Memory B cell (primary cell): ENCODE measurements at places on chromosomes 2 and 18.

GRCh38 chr2:143329288-143329687 lies 200.1 kb downstream of the ARHGAP15 start:
- no peak for DNase-seq

DNA sequence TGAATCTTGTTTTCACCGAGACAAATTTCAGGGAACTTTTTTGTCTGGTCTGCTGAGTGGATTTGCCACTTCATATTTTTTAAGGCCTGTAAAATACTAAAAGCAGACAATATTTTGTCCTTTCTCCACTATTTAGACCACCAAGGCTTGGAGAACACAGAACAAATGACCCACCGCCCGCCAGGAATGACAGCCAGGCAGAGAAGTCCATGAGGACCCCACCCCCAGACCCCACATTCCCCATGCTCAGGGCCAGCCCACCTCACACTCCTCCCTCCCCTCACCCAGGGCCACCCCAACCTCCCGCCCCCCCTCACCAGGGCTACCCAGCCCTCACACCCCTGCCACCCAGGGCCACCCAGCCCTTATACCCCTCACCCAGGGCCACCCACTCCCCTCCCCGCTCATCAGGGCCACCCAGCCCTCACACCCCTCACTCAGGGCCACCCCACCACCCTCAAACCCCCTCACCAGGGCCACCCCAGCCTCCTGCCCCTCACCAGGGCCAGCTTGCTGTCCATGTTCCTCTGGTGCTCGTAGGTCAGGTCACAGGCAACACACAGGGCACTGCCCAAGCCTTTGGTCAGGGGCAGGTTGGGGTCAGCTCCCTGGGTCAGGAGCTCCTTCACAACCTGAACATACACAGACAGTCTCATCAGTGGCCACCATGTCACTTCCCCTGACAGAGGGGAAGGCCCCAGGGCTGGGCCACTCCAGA lies 50.6 kb downstream of the ANKMY1 start:
- DNase-seq, result no peak

DNA sequence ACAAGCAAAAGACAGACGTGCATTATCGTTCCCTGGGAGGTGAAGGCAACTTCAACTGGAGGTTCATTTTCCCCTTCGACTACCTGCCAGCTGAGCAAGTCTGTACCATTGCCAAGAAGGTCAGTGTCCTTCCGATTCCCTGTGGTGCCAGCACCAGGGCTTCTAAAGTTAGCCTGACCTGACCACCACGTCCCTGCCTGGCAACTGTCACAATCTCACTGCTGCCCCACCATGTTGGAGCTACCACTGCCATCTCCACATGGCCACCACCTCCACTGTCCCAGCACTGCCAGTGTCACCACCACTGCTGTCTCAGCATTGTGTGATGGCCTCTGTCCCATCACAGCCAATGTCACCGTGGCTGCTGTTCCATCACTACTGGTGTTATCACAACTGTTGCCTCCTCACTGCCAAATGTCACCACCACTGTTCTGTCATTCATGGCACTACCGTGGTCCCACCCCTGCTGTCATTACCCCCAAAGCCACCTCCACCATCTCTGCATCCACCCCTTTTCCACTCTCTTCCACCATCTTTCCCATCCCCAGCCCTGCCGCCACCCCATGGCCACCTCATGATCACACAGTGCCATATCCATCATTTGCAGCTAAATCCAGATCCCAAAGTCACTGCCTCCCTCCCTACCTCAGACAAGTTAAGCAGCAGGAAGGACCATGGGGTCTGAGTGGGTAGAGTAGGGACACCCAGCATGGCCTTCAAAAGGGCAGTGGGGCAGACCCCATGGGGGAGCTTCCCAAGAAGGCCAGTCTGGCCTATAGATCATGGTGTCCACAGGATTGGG lies 216.5 kb downstream of the DYSF start:
- DNase-seq, result no peak

GRCh38 chr2:62119311-62119974 lies 76.5 kb upstream of the B3GNT2 start:
- no peak for DNase-seq

DNA sequence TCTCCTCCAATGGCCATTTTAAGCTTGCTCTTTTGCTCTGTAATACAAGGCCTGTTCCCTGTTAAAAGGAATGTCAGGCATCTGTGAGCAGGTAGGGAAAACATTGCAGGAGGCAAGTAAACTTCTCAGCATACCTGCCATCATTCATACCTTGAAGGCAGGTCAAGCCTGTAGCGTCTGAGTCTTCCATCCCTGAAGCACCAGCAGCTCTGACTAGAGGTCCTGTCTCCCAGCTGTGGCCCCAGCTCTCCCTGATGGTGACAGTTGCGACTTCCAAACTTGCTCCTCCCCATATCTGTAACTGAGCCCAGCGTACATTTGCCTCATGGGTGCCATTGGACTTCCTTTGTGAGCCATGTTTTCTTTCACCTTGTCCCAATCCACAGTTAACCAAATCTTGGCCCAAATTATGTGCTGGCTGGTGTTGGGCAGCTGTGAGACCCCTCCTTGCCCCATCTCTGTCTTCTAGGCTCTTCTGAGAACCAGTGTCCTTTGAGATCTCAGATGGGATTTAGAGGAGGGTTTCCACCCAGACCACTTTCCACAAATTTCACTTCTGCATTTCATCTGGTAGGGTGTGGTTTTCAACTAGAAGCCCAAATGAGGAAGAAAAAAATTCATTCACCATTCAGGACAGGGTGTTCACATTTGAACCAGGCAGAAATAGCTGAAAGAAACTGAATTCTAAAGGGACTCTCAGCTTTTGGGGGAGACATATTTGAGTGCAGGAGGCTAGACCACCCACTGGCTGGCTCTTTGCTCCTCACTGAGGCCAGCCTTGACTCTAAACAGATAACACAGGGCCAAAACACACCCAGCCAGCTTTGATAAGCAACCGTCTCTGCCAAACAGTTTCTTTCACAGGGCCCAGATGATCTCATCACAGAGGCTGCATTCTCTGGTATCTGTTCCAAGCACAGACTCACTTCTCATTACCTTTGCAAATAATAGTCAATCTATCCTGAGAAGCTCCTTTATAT lies 66.4 kb upstream of the MSH2 start:
- peak; percentile 43 for DNase-seq

GRCh38 chr18:34158881-34159690 lies 65.6 kb downstream of the NOL4 start:
- no peak for DNase-seq

DNA sequence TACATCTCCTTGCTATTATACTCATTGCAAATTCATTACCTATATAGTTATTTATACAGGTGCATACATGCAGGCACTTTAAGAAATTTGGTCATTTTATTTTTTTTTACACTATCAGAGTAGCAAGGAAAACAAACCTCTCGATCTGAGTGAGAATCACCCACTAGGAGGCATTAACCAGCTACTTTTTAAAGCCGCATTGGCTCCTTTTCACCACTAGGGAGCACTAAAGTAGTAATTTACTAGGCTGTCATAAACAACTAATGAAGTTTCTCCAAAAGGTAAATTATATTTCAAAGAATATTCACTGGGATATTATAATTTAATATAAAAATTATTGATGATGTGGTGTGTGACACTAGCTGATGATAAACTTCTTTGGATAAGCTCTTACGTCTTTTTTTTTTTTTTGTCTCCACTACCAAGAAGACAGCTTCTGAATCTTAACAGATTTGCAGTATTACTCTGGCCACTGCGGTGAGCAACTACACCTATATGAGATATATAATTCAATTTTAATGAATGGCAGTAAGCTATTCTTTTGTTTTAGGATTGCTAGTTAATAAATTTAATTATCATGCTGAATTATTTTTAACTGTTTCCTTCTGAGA lies 101.9 kb downstream of the NOL4 start:
- DNase-seq, result no peak

DNA sequence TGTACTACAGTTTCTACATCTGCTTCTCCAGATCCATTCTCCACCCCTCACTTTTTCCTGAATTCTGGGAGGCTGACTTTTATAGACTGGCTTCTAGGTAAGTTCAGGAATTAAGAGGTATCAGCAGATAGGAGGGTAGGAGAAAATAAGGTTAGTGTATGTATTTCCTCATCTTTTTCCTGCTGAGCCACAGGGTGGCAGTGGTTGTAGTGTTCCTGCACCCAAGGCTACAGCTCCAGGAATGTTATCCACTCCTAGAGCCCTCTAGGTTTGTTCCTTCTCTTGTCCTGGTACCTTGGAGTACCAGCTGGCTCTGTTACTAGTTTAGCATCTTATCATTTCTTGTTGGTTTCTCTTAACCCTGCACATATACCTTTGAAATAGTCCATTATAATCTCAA lies 40.7 kb upstream of the C2orf66 start:
- DNase-seq, result no peak

DNA sequence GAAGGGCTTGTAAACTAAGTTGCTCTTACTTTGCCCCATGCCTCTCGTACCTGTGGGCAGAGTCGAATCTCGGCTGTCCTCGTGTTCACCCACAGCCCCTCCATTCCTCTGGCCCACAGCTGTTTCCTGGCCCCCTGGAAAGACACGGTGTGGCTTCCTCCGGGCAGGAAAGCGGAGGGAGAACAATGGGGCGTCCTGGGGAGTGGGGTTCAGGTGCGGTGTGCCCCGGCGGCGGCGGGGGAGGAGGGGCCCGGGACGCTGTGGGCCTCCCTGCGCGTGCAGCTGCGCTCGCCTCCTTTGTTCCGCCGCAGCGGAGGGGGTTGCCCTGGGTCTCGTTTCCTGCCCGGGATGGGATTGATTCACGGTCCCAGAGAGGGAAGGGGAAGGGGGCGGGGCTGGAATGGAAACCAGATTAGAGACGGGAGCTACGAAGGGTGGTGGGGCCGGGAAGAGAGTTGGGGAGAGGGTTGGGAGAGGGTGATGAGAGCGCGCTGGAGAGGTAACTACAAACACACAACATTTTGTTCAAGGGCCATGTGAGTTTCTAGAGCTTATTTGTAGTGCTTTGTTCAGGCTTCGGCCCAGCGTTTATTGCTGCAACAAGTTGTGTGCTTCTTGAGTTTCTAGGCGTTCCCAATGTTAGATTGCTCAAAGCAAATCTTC lies 796 bp downstream of the MYO1B start:
- no peak for DNase-seq
